ENCODE measurements at places on chromosomes 16 and 17.

- peak; percentile 5 for DNase-seq
These were observed 467.1 kb downstream of the WWOX start for GRCh38 chr16:78566397-78567073.

- DNase-seq: no peak
These were observed 131.2 kb upstream of the NLRP1 start for GRCh38 chr17:5715478-5715877.

DNA sequence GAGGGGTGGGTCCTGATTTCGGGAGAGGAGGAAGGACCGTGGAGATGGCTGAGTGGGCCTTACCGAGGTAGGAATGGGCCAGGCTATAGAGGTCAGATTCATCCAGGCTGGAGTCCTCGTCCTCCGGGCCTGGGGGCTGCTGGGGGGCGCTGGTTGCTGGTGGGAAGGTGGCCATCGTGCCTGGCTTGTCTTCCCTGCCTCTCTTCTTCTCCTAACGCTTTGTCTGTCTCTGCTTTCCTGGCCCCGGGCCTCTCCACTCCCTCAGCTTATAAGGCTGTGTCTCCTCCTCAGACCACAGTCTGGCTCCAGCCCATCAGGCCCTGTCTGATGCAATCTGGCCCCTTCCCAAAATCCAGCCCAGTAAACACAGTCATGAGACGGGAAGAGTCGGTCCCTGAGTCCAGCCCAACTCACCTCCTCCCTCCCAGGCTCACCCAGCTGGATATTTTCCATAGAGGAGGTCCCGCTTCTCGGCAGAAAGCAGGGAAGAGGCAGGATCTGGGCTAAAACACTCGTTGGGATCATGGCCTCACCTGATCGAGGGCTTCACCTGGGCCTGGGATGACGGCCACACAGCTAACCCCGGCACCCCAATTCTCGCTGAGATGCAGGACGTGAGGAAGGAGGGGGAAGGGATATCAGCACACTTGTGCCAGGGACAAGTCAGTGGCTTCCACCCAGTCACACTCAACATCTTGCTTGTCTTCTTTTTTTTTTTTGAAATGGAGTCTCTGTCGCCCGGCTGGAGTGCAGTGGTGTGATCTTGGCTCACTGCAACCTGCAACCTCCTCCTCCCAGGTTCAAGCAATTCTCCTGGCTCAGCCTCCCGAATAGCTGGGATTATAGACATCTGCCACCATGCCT lies at the start of gene NUPR1:
Gene NUPR1 (minus strand): TSS at position 242 of the 864 bp plus-strand sequence. CDS start 67 bp downstream, at position 175.
- no peak for DNase-seq

DNA sequence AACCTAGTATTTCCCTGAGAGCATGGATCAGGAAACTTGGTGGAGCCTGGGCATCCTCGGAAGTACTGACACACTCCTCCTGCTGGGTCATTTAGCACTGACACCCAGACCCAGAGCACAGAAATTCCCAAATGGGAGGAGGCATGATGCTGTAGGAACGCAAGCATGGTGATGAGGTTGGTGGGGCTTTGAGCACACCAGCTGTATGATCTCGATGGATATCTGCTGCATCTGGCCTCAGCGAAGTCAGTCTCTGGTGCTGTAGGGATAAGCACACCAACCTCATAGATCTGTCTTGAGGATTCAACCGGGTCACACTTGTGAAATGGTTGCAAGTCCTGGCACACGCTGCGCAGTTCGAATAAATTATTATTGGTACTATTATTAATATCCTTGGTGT lies 52.5 kb downstream of the SHISA6 start:
- DNase-seq: no peak

GRCh38 chr16:65024767-65025178 lies 97.1 kb downstream of the CDH11 start:
- no peak for DNase-seq

GRCh38 chr16:1070084-1070863 lies 2.3 kb upstream of the SSTR5 start:
- no peak for DNase-seq

DNA sequence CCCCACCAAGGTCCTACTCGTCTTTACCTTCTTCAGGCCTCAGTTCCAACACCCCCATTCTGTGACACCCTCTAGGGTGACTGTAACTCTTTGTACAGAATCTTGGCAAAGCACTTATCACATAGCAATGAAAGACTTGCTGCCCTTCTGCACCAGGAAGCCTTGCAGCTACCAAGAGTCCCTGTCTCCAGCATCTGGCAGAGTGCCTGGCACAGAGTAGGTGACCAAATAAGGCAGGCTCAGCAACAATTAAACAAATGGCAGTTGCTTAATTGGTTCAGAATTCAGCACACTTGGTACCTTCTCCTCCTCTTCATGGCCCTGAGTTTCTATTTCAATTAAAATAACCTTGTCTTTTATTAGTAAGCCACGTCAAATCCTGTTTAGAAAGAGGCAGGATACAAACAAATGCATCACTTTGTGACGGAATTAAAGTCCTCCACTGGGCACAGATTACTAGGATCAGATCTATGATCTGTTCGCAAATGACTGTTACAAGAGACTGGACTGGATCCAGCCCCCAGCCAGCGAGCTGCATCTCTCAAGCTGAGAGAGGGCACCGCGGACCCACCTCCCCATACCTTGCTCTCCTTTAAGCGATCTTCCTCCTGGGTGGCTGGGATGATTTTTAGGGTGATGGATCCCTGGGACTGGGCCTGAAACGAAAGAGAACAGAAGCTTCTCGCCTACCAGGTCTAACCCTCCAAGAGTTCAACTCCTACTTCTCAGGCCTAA lies 9.4 kb downstream of the MPP3 start:
- DNase-seq: no peak

DNA sequence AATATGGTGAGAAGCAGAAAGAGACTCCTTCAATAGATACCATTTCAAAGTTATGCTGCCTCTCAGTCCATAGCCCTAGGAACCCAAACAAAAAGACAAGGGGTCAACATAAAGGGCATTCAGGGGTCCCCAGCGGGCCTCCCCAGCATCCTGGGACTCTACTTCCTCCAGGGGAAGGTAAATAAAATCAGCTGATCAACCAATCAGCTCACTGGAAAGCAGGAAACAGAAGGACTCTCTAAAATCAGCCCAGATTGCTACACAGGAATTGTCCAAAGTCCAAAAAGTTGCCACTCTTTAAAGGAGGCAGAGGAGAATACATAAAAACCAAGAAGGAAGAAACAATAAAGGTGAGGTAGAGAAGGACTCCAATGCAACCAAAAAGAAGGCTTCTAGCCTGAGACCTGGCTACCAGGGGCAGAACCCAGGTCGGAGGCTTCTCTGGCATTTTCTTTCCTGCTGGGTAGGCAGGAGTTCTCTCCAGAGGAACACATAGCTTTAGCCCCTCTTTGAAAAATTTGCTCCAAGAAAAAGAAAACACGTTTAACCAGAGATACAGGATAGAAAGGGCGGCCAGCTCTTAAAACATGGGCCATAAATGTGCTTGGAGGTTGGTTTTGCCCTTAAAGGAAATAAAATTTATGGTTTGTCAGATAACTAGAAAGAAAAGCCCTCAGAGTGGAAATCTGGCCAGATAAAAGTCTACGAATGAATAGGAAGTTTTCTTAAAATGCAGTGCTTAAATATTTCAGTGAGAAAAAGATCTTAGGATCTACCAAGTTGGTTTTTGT lies 404.6 kb downstream of the SOX9 start:
- no peak for DNase-seq

DNA sequence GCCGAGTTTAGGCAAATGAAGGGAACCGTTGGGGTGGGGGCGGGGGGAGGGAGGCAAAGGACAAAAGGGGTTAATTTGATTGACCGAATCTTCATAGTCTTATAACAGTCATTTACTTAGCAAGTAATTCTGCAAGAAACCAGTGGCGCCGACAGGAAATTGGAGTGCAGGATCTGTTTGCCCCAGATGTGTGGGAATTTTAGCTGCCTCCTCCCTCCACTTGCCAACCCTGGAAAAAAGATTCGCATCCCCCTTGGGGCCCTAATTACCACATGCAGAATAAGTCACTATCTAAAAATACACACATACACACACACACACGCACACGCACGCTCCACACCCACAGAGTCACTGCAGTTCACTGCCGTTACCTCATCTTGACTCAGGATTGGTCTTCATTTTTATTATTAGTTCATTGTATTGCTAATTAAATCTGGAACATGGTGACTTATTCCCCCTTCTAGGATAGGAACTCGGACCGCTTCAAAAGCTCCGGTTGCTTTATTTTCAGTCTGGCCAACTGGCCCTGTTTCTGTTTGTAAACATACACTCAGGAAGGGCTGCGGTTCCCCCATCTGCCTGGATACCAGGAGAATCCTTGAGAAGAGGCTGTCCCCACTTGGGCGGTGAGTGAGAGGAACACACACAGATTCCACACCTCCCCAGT lies 241.6 kb upstream of the SALL1 start:
- DNase-seq: no peak

Data from stimulated activated CD4-positive, alpha-beta T cell treated with anti-CD3 and anti-CD28 coated beads, Interleukin-15, amount 100 ng/mL, for 24 hours (primary cell).